ENCODE measurements at places on chromosomes 5 and 9.

GRCh38 chr5:73867345-73868335, 241.6 kb downstream of the ARHGEF28 start:
- no peak for DNase-seq

- DNase-seq, result no peak
These were observed 69.4 kb downstream of the MSX2 start for GRCh38 chr5:174793684-174794328.

- no peak for DNase-seq
These were observed 3.2 kb downstream of the ENTPD8 start for GRCh38 chr9:137437691-137438590.

GRCh38 chr9:107000218-107000617, 137.3 kb downstream of the ZNF462 start:
- no peak for DNase-seq

- DNase-seq, result no peak
These were observed 118.2 kb upstream of the RPS23 start for GRCh38 chr5:82396396-82396795.

- DNase-seq, result no peak
These were observed 158.8 kb downstream of the TSSK1B start for GRCh38 chr5:113276001-113276400.

GRCh38 chr5:175347931-175348330, 96.1 kb downstream of the DRD1 start:
- DNase-seq, result no peak

GRCh38 chr5:168879331-168879730, 300.2 kb upstream of the PANK3 start:
- DNase-seq, result no peak

DNA sequence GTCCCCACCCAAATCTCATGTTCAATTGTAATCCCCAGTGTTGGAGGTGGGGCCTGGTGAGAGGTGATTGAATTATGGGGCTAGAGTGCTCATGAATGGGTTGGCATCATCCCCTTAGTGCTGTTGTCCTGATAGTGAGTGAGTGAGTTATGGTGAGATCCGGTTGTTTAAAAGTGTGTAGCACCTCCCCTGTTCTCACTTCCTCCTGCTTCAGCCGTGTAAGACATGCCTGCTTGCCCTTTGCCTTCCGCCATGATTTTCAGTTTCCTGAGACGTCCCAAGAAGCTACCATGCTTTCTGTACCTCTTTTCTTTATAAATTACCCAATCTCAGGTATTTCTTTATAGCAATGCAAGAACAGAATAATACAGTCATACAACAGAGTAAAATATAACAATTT, 742 bp upstream of the LECT2 start:
- no peak for DNase-seq

DNA sequence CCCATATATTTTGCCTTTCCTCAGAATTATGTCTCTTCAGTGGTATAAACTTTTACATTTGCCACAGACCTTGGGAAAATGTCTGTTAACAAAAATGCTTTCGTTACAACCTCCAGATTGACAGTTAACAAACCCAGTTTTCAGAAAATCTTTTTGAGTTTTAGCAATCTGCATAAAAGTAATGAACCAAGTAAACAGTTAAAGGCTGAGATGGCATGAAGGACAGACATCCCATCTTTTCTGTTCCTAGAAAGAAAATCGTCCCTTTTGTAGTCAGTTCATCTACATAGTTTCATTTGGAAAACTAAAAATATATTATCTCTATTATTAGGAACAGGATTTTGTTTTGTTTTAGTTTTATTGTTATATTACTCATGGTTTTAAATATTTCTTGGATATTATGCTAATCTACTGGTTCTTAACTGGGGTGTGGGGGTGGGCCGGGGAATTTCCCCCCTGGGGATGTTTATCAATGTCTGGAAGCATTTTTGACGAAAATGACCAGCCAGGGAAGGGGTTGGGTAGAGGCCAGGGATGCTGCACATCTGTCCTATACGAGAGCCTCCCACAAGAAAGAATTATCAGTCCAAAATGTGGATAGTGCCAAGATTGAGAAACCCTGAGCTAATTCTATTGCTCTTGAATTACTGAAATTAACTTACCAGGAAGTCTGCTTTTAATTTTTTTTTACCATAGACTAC, 11.9 kb downstream of the FYB1 start:
- DNase-seq, result no peak

DNA sequence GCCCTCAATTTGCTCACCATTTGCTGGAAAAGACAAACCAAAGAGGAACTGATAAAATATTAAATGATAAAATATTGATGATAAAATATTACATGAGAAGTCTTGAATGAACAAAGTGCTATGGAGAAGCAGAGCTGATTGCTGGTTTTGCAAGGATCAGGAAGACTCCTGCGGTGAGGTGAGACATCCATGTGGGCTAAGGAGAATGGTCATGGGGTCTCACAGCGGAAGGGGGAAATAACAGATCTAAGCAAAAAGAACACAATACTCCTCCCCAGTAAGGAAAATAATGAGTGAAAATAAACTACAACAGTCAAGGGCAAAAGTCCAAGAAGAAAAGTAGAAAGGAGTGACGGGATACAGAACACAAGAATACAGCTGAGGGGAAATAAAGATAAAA, 146.8 kb downstream of the LURAP1L start:
- DNase-seq, result no peak

DNA sequence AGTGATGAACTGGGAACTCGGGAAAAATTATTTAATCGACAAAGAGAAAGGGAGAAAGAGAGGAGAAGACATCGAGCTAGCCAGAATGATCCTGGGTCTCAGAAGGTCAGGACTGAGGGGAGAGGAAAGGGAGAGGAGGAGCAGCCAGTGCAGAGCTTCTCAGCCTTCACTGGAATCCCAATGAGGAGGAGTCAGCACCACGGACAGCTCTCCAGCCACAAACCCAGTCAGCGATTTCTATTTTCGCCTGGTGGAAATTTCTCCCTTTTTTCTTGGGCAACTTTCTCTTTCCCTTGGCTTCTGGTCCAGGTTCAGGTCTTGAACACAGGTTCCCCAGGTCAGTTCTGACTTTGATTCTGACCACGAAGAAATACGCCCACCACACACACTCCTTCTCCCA, 1.6 kb upstream of the BRINP1 start:
- no peak for DNase-seq

DNA sequence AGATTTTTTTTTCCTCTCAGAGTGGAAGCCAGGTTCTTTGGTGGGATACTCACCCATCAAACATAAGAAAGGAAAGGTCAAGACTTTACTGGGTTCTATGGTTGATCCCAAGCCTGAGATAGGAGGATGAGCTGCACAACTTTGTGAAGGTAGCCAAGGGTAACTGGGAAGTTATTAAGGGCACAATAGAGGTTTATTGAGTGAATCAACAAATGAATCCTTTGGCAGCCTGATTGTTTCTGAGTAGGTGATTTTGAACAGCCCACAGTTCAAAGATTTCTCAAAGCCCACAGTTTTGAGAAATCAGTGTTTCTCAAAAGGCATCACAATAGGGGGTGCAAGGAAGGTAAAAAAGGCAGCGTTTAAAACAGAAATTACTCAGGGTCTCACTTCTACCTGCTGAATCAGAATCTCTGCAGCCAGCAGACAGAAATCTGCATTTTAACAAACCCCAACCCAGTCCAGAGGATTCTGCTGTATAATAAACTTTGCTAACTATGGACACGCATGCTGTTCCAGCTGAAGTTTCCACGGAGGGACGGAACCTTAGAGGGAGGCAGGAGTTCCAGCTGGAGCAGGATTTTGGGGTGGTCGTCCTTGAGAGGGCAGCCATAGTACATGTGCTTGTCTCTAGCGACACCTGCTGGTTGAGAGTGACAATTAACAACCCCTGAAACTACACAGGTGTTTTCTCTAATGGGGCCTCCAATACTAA, 32.7 kb upstream of the FSD1L start:
- no peak for DNase-seq

DNA sequence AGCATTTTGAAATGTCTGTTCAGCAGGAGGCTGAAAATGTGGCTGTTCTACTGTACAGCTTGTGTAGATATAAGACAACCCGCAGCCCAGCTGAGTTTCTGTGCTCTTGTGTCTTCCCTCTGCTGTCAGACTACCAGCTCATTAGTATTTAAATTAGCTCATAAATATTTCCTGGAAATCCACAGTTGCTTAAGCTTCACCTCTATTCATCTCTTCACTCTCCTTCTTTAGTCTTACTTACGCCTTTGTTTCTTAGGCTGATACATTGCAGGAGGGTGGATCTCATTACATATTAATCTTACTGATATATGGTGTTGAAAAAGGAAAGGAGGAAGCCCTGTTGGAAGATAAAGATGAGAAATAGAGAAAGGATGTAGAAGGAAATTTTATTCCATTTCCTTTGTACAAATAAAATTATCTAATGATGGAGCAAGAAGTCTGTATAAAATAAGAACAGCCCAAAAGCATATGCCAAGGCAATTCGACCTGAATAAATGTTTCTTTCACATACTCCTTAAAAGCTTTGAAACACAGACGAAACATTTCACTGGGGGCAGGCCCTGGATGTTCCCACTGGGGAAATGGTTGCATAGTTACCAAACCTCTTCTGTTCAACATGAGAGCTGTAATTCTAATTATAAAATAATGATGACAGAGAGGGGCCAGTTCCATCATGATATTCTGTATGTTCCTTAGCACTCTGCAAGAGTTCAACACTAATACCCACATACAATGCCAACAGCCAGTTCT, 111.8 kb upstream of the APC start:
- no peak for DNase-seq

DNA sequence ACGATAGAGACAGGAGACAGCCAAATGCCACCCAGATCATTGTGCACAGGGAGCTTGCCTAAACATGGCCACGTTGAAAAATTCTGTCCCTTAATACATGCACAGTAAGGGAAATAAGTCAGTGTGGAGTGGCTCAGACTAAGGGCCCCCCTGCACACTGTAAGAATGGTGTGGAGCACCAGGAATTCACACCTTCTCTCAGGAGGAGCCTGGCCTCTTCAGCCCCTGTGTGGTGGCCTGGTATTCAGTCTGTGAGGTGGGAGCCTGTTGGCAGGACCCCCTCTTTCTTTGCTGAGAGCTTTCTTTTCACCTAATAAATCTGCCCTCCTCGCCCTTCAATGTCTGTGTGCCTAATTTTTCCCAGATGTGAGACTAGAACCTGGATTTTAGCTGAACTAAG, 66.1 kb upstream of the RASGRF2 start:
- DNase-seq, result no peak

GRCh38 chr9:105757496-105758251, 63.3 kb downstream of the TMEM38B start:
- DNase-seq, result no peak

- no peak for DNase-seq
These were observed 120.1 kb upstream of the CCL21 start for GRCh38 chr9:34830068-34830467.

All from NCI-H2081 treated with DMSO at 0.1 percent for 48 hours (cell line).